ENCODE measurements at places on chromosomes 5 and 9.

DNA sequence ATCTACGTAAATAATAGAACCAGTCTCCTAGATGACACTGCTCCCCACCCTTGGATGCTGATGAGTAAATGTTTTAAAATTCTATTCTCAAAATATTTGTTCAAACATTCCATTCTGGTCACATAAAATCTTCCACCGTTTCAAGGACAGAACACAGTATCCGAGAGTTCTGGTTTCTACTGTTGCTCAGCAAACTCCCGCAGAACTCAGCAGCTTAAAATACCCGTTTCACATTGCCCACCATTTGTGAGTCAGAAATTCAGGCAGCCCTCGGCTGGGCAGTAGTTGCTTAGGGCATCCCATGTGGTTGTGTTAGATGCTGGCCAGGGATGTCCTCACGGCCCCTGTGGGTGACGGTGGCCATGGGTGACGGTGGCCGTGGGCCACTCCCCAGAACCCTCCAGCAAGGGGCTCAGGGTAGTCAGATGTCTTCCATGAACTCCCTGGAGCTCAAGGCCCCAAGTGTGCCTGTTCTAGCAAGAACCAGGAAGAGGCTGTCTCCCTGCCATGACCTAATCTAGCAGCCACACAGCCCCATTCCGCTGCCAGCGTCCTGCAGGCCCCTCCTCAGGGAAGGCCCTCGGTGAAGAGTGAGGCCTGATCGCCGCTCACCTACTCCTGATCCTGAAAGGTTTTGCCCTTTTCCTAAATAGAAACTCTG, 17.4 kb downstream of the MGAT1 start:
- DNase-seq: no peak

DNA sequence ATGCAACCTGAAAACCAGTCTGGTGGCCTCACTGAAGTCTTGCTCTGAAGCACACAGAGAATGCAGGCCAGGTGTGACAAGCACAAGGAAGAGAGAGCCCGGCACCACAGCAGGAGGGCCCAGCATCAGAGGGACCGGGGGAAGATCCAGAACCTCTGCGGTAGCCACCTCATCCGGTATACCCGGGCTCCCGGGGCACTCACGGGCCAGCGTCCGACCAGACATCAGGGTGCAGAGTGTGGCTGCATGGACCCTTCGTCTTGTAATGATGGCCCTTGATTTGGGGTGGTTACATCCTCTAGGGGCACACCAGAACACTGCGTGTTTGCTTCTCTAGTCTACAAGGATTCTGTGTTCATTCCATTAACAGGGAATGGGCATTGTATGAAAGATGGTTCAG, 406.0 kb downstream of the GADD45G start:
- no peak for DNase-seq

DNA sequence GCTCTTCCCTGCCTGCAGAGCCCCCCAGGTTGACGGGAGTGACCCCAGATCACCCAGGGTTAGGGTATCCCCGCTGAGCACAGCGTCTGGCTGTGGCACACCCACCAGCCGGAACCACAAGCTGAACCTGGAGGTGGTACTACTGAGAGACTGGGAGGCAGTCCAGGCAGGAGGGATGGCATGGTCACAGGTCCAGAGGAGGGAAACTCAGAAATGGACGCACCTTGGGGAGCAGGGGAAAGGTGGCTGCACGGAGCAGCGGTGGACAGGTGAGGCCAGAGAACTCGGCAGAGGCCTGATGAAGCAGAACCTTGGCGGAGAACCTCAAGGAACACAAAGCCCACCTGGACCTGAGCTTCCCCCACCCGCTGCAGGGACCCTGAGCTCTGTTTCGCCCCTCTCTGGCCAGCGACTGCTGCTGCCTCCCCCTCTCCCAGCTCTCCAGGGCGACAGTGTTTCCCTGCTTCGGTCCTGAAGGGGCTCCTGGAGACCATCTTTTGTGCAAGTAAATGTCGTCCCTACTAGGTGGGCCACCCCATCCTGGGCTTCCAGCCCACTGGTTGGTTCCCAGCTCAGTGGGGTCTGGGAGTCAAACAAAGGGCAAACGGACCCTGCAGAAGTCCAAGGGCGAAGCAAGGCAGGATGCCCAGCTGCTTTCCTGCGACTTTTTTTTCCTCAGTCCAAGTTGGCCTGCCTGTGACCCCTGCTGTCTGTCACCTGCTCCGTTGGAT, 845 bp downstream of the ADGRD2 start:
- DNase-seq: no peak

- DNase-seq: no peak
Measured at GRCh38 chr9:37424204-37424685, 1.7 kb downstream of the GRHPR start.
